ENCODE measurements at places on chromosomes 11 and 22.

DNA sequence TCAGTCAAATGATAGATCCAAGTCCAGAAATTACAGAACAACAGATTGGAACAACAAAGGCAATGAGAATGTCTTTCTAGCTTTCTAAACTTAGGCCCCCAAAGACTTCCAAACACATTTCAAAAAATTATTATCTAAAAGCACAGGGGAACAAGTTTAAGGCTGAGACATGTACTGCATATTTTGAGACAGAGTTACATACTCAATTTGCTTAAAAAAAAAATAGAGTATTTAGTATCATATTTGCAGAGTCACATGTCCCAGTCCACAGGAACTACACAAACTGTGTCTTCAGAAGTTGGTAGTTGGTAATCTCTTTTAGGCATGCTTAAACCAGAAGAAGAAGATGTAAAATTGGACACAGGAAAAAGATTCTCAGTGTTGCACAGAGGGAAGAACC, 127.2 kb downstream of the MAML2 start:
- DNase-seq: no peak

GRCh38 chr11:7874056-7874455, 57.0 kb downstream of the OR10A6 start:
- no peak for DNase-seq

- DNase-seq: no peak
These were observed 22.6 kb downstream of the RTN4RL2 start for GRCh38 chr11:57482782-57483561.

DNA sequence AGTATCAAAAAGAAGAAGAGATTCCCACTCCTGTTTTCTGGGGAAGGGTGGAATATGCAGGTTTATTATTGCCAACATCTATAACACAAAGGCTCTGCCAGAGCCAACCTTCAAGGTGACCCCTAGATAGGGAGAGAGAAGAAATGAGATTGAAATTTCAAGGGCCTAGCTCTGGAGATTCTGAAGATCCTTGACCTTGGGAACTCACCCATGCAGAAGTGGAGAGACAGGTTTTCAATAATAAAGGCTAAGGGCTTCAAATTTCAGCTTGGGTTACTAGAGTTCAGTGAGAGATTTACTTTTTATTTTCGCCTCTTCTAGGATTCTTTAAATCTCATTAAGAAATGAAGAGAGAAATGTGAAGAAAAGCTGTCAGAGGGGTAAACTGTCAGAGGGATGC, 98.4 kb downstream of the CD44 start:
- DNase-seq: no peak

DNA sequence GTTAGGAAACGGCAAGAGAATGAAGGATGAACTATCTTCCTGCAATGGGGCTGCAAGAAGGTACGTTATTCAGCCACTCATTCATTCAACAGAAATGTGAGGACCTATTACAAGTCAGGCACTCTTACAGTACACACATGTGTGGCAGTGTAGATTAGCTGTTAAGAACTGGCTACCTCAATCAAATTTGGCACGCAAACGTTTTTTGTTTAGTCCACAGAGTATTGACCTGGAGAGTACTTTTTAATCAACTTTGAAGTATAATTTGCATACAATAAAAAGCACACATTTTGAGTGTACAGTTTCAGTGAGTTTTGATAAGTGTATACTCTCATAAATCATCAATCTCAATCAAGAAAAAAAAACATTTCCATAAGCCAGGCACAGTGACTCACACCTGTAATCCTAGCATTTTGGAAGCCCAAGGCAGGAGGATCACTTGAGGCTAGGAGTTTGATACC, 24.2 kb downstream of the MRTFA start:
- no peak for DNase-seq

DNA sequence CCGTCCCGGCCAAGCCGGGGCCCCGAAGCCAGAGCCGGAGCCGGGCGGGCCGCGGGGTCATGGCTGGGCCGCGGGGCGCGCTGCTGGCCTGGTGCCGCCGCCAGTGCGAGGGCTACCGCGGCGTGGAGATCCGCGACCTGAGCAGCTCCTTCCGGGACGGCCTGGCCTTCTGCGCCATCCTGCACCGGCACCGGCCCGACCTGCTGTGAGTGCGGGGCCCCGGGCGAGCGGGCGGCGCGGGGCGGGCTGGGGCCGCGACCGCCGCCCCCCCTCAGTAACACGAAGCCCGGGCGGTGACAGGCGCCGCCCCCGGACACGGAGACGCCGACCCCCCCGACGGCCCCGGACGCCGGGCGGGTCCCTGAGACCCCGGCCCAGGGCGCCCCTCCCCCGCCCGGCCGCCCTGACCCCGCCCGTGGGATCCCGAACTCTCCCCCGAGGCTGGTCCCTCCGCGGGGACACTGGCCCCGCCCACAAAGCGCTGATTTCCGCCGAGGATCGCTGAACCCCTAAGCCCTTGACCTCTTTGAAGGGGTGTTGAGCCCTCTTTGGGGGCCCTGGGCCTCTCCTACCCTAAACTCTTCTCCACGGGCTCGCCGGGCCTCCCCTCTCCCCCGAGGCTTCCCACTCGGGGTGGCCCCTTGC, 389 bp downstream of the MICALL1 start:
- DNase-seq: no peak

- no peak for DNase-seq
These were observed 255.1 kb upstream of the B3GAT1 start for GRCh38 chr11:134667175-134667500.

GRCh38 chr22:38314933-38315822, 2.1 kb downstream of the CSNK1E start:
- no peak for DNase-seq

DNA sequence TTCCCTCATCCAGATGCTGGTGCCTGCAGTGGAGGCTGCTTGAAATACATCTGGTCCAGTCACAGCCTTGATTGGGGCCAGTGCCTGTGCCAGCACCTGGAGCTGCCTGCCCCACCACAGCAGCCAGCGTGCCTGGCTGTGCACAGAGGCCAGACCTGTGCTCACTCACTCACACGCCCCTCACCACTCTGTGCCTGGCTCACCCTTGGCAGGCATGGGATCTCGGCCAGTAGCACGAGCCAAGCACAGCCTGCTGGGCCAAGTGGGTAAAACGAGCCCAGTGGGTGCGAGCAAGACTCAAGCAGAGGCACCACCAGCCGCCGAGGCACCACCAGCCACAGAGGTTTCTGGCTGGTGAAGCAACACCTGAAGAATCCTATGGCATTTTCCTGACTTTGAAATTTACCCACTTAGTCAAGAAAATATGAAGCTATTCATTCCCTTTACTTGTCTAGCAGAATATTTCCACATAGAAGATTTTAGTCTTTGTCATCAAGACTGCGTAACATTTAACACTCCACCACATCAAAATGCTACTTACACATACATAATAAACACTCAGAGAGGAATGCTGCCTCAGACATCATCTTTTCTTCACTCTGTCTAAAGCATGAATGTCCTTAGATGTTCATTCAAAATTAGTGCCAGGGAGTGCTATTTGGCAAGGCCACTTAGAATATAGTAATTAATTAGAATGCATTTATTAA, 424.3 kb upstream of the FAT3 start:
- DNase-seq: no peak

GRCh38 chr22:37905534-37906363, at the start of gene MICALL1:
TSS of gene MICALL1 (plus strand) at chr22:37906297. CDS start at chr22:37906423, 126 bp downstream.
- DNase-seq: no peak

GRCh38 chr22:45203150-45203951, 37.3 kb downstream of the KIAA0930 start:
- DNase-seq: no peak

GRCh38 chr22:47445212-47445611, 682.8 kb downstream of the TBC1D22A start:
- no peak for DNase-seq

- no peak for DNase-seq
These were observed 20.0 kb downstream of the PRR5L start for GRCh38 chr11:36316049-36316448.

DNA sequence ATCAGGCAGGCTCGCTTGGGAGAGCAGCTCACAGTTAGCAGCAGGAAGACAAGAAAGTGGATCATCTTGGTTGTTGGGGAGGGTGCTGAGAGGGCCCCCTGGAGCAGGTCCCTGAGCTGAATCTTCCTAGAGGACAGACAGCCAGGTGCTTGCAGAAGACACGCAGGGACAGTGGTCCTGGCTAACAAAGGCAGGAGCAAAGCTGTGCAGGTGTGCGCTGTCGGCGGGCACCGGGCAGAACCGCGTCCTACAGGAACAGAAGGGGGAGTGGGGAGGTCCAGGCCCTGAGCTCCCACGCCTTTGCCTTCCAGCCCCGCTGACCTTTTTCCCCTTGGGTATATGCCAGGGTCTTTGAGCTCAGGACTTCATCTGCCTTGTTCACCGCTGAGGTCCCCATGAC, 30.1 kb upstream of the PARVB start:
- no peak for DNase-seq

GRCh38 chr11:12170984-12171383, 60.6 kb downstream of the MICAL2 start:
- no peak for DNase-seq

GRCh38 chr22:34943830-34944229, 122.1 kb upstream of the ISX start:
- DNase-seq: no peak

DNA sequence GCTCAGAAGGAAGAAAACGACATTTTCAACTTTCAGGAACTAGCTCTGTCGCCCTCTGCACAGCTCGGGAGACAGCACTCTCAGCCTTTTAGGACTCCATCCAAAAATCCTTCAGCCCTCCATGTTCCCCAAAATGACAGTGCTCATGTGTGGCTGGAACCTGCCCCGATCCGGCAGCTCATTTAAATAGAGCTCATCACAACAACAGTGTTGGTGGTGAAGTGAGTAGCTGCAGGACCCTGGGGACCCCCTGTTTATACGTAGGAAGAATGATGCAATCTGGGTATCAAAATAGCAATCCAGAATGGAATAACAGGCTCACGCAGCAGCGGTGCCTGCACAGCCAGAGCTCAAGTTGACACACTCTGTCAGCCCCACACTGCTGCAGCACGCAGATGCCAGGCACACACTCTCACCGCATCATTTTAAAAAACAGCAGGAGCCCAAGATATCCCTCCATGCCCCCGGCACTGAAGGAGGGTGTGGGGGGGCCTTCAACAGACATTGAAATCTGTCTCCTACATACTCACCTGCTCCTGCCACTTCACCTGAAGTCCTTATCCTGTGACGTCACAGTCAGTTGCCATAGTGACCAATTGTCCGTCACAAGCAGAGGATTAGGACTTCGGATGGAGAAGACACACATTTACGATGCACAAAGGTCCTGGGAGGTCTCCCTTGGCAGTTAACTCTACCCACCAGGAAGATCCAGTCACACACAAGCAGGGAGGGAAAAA, 24.0 kb downstream of the TRIM66 start:
- DNase-seq: no peak

GRCh38 chr22:38074181-38075104, 9.5 kb downstream of the SLC16A8 start:
- DNase-seq: no peak

- no peak for DNase-seq
These were observed 230.7 kb downstream of the JRKL start for GRCh38 chr11:96620464-96621044.

DNA sequence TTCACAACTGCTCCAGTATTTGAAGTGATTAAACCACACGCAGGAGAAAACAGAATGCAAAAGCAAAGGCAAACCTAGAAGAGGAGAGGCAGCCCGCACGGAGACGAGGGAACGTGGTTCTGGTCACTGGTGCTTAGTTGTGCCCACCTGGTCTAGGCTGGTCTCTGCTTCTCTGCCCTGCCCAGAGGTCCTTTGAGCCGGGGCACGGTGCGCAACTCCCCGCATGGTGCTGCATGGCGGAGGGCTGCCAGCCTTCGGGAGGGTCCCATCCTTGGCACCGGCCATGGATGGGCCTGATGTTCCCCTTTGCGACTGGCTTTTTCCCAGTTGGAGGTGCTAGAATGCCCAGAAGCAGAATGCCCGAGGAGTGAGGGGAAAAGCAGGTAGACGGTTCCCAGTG, 46.1 kb downstream of the KCNC1 start:
- DNase-seq: no peak

GRCh38 chr11:95788921-95789505, 569 bp downstream of the FAM76B start:
- DNase-seq: peak; percentile 17

DNA sequence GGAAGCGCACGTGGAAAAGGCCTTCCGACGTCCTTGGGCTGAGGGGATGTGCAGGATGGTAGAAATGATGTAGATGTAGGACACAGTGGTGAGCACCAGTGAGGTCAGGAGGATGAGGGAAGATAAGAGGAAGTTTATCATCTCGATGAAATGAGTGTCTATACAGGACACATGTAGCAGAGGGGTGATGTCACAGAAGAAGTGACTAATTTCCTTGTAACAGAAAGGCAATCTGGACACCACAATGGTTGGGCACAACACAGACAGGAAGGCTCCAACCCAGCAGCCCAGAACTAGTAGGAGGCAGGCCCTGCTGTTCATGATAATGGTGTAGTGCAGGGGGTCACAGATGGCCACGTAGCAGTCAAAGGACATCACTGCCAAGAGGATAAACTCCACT, 35.0 kb upstream of the OR6M1 start:
- DNase-seq: no peak

DNA sequence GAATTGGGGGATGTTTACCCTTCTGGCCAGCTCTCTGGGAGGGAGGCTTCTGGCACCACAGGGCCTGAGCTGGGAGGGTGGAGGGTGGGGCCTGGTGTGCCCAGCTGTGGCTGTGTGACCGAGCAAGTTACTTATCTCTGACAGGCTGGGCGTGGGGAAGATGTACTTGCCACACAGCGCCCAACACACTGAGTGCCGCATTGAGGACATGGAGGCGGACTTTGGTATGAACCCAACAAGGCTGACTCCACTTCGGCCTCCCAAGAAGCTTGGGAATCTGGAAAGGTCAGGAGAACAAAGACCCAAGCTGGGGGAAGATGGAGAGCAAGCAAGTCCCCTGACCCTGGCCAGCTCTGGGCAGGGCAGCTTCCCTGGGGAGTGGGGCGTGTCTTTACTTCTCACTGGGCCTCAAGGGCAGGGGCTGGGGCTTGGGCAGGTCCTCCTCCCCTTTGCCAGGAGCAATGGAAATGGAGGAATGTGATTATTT, 2.4 kb upstream of the MGAT3 start:
- no peak for DNase-seq

DNA sequence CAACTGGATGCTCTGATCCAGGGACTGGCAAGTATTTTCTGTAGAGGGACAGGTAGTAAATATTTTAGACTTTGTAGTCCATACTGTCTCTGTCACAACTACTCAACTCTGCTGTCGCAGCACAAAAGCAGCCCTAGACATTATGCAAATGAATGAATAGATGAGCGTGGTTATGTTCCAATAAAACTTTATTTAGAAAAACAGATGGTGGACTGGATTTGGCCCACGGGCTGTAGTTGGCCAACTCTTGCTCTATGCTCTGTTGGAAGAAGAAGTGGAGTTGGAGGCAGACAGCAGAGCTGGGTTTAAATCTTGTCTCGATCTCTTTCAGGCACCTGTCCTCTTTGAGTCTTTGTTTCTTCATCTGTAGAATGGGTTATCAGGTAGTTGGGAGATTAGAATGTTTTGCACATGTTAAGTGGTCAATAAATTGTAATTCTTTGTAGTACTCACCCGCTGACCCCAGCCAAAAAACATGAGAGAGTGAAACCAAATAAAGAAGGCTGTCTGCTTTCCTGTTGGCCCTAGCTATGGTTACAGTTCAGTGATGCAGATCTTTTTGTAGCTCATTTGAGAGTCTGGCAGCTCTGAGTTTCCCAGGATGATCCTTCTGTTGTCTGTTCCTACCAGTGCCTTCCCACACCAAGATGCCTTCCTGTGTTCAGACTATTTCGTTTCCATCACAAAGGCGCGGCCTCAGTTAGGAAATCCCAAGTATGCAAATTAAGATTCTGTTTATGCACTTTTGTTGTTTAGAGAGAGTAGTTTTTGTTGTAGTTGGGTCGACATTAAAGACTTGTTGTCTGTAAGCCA, 198.1 kb upstream of the SEZ6L start:
- no peak for DNase-seq

All from non-pigmented ciliary epithelial cell (primary cell).